ENCODE measurements at places on chromosomes 1 and 21. TPM values are rescaled to one million over a fixed set of nuclear protein-coding genes. Genes with fewer than 3 reads are reported as not detected.

TMEM9 gene
- 97.1 TPM for total RNA-seq

BGLAP gene
- 3.1 TPM for total RNA-seq

SPRR3 gene
- 155 TPM for total RNA-seq

PWP2 gene
- total RNA-seq = 5.1 TPM

GRCh38 chr1:171985639-171986038 is 144.3 kb downstream of the DNM3 start:
- DNase-seq = no peak

DNA sequence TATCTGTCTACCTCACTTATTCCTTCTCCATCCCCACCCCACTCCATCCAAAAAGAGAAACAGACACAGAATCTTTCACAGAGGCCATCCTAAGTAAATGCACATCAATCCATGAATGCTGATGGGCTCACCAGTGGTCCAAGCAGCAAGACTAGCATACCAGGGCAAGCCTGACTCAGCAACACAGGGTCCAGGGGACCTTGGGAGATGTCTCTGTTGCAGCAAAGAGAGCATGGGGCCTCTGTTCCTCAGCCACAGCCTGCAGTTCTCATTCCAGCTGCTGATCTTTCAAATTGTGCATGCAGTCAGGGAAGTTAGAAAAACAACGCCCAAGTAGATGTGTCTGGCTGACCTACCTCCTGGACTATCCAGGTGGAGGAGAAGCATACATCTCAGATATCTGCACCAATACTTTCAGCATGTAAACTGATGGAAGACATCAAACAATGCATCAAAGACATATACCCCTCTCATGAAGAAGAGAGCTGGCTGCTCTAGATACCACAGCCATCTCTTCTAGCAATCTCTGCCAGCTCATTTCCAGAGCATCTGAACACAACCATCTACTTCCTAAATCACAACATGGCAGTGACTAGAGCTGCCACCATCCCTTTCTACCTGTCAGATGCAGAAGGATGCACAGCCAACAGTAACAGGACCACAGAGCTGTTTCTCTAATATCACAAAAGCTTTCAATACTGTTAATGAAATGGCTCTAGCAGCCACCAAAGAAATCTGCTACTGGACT is 54.5 kb downstream of the CD34 start:
- no peak for DNase-seq

GRCh38 chr1:40679165-40679953 is 12.1 kb upstream of the NFYC start:
- DNase-seq = peak; percentile 25

- no peak for DNase-seq
These were observed 1.2 kb downstream of the LORICRIN start for GRCh38 chr1:153260585-153261280.

- DNase-seq = peak; percentile 80
These were observed 25.7 kb downstream of the RAB7B start for GRCh38 chr1:205977402-205978014.

- DNase-seq = peak; percentile 81
These were observed 595 bp upstream of the CAP1 start for GRCh38 chr1:40039757-40040510.

Data from type B pancreatic cell (in vitro differentiated cells).